Stimulated activated CD8-positive, alpha-beta memory T cell treated with anti-CD3 and anti-CD28 coated beads, Interleukin-4, amount 100 ng/mL, for 1 hour (primary cell): ENCODE measurements at places on chromosomes 12 and 14.
A peak's percentile ranks its signal among the peaks of the same experiment; 100 is the strongest.

- DNase-seq, result no peak
Observed at GRCh38 chr12:120321382-120322202, 6.0 kb downstream of the PLA2G1B start.

DNA sequence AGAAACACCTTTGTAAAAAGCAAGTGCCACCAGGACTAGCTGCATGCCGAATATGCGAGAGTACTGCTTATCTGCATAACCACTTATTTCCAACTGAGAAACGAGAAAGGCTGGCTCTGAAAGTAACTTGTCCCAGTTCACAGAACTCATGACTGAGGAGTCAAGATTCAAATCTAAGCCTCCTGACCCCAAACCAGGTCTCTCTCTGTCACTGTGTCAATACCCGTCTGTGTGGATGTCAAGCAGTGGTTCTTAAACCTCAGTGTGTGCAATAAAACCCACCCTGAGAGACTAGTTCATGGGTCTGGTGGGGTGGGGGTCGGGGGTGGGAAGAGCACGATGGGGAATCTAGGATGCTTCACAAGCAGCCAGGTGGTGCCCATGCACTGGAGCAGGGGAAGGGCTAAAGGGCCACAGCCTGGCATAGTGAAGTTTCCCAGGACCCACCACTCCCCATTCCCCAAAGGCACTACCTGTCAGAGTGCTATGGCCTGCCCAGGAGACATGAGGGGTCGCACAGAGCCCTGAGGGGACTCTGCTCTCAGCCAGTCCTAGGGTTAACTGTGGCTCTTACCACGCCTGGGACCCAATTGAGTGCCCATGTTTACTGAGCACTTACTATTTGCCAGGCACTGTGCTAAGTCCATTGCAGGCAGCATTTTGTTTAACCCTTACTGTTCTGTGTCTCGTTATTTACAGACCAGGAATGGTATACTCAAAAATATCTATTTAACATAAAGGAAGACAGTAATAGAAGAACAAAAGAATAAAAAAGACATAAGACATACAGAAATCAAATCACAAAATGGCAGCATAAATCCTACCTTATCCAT is 33.4 kb upstream of the PNMA1 start:
- DNase-seq, result no peak

GRCh38 chr12:84073401-84073800 is 839.2 kb downstream of the SLC6A15 start:
- DNase-seq, result no peak

GRCh38 chr14:92507174-92507768 is 6.3 kb upstream of the RIN3 start:
- DNase-seq, result no peak

GRCh38 chr12:14849661-14850060 is 6.3 kb upstream of the ART4 start:
- DNase-seq, result no peak

DNA sequence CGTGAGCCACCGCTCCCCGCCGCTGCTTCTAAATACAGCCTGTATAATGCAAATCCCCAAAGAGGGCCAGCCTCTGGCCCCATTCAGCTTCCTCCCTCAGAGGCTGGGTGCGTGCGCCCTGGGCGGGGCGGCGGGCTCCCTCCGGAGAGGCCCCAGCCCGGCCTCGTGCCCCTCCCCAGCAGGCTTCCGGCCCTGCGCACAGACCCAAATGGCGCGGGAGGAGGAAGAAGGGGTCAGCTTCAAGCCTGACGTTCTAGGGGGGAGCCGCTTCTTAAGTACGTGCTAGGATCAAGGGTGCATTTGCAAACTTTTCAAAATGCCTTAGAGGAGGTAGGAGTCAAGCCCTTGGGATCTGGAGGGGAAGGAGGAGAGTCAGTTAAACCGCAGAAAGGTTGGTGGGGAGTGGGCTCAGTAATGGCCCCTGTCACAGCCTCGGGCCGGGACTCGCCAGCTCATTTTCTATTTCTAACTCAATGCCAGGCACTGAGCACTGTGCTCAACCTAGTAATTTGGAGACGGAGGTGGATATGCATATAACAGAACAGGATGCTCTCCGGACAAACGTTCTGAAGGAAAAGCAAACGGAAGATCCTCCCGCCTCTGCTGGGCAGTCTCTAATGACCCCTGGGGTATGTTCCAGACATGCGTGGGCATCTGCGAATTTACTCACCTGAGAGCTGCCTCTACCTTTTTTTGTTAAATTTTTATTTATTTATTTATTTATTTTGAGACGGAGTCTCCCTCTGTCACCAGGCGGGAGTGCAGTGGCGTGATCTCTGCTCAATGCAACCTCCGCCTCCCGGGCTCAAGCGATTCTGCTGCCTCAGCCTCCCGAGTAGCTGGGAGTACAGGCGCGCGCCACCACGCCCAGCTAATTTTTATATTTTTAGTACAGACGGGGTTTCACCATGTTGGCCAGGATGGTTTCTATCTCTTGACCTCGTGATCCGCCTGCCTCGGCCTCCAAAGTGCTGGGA is 32.3 kb downstream of the NINJ2 start:
- peak; percentile 31 for DNase-seq

GRCh38 chr14:41950428-41951151 is 343.9 kb downstream of the LRFN5 start:
- DNase-seq, result no peak

- DNase-seq, result no peak
Observed at GRCh38 chr14:96821501-96821900, 24.3 kb downstream of the VRK1 start.

DNA sequence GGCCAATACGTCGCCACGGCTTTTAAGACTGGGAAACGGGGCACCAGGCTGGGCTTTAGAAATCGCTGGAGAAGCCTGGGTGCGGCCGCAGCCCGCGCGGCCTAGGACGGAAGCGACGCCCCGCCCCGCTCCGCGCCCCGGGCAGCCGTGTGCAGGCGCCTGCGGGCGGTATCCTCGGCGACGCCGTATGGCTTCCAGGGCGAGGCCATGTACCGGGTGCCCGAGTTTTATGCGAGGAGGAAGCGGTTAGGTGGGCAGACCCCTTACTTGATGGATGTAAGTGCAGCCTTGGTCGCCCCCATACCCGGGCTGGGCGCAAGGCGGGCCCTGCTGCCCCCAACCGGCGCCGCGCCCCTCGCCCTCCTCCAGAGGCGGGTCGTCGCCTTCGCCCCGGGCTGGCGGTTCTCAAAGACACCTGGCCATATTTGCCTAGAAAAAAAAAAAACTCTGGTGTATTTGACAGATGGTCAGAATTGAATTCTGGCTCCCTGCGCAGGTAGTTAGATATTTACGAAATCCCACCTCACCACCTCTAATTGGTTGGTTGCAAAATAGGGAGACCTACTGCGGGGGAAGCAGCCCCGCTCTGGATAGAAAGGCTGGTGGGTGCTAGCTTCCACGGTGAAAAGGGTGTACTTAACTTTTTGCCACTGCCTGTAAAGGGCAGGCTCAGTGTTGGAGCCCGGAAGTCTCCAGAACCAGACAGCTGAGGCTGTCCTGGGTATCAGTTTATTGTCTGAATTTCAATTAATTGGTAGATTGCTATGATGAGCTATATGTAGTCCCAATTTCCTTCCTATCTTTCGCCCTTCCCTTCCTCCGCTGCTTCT is at the start of gene PPP1R36:
PPP1R36 (plus strand) TSS at position 171 of the 830 bp plus-strand sequence; CDS start at position 208, 37 bp downstream.
- no peak for DNase-seq

- no peak for DNase-seq
Observed at GRCh38 chr12:13799574-13799973, 181.8 kb downstream of the GRIN2B start.

GRCh38 chr14:53952533-53952932 is 4.1 kb downstream of the BMP4 start:
- DNase-seq, result no peak

- no peak for DNase-seq
Observed at GRCh38 chr14:52094546-52095271, 25.9 kb upstream of the NID2 start.

GRCh38 chr12:120757226-120757742 is 31.7 kb downstream of the ACADS start:
- no peak for DNase-seq

GRCh38 chr12:46963977-46964971 is 115.1 kb upstream of the PCED1B start:
- DNase-seq, result no peak

DNA sequence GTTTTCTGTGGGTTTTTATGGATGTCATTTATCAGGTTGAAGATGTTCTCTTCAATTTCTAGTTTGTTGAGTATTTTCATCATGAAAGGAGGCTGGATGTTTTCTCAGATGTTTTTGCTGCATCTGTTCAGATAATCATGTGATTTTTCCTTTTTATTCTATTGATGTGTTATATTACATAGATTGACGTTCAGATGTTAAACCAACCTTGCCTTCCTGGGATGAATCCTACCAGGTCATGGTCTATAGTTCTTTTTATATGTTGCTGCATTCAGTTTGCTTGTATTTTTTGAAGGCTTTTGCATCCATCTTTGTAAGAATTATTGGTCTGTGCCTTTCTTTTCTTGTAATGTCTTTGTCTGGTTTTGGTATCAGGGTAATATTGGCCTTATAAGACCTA is 43.9 kb upstream of the LYZ start:
- DNase-seq, result no peak

DNA sequence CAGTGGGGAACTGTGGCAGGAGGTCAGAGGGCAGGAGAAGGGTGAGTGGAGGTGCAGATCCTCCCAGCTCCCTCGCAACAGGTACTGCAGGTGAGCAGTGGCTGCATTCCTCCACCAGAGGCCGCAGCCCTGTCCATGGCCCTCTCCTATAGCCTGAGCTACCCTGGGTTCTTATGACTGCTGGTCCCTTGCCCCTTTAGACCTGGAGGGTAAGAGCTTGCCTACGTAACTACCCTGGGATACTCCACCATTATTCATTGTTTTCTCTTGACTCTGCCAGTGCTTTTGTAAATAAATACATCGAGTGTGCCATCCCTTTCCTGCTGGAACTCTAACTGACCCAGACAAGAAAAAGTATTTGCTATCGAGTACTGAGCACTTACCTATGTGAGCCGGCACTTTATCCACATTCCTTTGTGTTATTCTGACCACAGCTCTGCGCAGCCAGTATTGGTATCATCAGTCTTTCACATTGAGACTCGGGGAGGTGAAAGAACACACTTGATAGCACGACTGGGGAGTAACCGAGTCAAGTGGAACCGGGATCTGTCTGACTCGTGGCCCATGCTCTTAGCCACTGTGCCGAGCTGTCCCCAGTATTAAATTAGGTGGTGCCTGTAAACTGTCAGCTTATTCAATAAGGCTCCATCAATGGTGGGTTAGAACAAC is 38.5 kb downstream of the LTBP2 start:
- no peak for DNase-seq

DNA sequence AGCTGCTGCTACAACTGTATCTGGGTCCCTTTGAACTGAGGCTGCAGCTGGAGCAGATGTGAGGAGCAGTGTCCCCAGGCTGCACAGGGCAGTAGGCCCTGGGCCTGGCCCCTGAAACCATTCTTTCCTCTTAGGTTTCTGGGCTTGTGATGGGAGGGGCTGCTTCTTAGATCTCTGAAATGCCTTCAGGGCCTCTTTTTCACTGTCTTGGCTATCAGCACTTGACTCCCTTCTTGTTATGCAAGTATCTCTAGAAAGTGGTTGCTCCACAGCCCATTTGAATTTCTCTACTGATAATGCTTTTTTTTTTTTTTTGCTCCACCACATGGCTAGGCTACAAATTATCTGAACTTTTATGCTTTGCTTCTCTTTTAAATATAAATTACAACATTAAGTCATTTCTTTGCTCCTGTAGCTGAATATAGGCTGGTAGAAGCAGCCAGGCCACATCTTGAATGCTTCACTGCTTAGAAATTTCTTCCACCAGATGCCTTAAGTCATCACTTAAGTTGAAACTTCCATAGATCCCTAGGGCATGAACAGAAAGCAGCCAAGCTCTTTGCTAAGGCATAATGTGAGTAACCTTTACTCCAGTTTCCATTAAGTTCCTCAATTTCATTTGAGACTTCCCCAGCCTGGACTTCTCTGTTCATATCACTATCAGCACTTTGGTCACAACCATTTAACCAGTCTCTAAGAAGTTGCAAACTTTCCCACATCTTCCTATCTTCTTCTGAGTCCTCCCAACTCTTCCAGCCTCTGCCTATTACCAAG is 41.1 kb downstream of the ACSM4 start:
- no peak for DNase-seq

GRCh38 chr12:12885096-12885792 is 6.1 kb upstream of the GPRC5A start:
- no peak for DNase-seq

DNA sequence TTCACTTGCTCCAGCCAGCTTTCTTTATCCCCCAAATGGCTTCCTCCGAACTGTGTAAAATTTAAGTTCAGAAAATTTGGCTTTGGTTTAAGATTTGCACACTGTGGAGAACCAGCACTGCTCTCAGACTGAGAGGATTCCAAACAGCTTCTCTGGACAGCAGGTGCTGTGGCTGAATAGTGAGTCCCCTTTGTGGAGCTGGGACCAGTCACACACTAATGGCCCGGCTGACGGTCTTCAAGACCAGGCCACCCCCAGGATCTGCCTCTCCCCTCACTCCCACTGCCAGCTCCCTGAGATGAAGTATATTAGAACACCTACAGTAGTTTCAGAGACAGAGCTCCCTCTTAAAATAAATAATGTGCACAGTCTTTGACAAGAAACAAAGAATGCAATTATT is 267.3 kb downstream of the BCAT1 start:
- DNase-seq, result no peak

DNA sequence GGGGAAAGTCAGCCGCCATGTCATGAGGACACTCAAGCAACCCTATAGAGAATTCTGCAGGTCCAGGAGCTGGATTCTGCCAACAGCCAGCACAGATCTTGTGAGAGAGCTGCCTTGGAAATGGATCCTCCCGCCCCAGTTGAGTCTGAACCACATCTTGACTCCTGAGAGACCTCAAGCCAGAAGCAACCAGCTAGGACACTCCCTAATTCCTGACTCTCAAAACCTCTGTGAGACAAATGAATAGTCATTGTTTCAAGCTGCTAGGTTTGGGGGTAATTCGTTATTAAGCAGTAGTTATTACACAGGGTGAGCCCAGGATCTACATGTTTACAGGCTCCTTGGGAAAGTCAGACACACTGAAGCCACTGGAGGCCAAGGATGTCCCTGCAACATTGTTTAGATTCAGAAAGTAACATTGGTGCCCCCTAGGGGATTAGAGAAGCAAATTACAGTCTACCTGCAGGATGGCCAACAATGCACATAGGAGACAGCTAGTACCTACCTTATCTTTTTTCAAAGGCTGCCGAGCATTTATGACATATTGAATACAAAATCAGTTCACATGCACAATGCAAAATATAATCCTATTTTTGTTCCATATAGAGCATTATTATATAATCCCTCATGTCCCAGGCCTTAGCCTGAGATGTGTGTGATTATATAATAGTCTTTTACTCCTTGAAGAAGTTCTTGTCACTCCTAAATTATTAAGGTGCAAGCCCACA is 57.9 kb upstream of the FICD start:
- DNase-seq, result no peak

DNA sequence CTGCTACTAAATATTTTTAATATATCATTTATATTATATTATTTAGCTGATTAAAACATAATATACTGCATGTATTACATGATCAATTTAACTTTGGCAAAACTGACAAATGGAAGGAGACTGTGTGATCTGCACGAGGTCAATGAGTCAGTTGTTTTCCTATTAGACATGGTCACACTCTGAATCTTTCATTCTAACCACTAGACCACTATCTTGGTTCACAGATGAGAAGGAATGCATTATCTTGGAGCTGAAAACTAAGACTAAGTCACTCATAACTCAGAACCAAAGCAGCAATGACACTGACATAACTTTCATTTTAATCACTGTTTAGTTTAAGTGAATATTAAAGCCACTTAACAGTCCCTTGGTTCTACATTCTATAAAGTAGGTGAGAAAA is 37.4 kb downstream of the GNPTAB start:
- DNase-seq, result no peak
